CD8-positive, alpha-beta T cell (primary cell): ENCODE measurements at places on chromosomes 1 and 21.

GRCh38 chr1:115560027-115560426 is 81.7 kb upstream of the VANGL1 start:
- no peak for DNase-seq

GRCh38 chr1:235552146-235552716 is 48.0 kb upstream of the B3GALNT2 start:
- no peak for DNase-seq

GRCh38 chr1:231185391-231185790 is 23.5 kb downstream of the TRIM67 start:
- DNase-seq, result no peak

GRCh38 chr1:226577401-226578180 is 29.0 kb downstream of the STUM start:
- no peak for DNase-seq

DNA sequence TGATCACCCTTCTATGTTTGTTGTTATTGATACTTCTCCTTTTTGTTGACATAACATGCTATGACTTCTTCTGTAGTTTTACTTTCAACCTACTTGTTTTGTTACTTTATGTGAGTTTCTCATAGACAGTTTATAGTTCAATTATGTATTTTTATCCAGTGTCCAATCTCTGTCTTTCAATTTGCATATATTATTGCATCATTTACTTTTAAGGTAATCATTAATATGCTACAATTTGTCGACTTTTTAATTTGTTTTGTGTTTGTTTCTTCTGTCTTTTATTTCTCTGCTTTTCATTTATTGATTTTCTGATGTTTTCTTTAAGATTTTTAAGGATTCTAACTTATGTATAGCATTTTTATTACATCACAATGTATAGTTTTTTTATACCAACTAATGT is 10.3 kb downstream of the OR13G1 start:
- no peak for DNase-seq

- no peak for DNase-seq
Measured at GRCh38 chr1:230262867-230263567, 163.1 kb downstream of the PGBD5 start.

DNA sequence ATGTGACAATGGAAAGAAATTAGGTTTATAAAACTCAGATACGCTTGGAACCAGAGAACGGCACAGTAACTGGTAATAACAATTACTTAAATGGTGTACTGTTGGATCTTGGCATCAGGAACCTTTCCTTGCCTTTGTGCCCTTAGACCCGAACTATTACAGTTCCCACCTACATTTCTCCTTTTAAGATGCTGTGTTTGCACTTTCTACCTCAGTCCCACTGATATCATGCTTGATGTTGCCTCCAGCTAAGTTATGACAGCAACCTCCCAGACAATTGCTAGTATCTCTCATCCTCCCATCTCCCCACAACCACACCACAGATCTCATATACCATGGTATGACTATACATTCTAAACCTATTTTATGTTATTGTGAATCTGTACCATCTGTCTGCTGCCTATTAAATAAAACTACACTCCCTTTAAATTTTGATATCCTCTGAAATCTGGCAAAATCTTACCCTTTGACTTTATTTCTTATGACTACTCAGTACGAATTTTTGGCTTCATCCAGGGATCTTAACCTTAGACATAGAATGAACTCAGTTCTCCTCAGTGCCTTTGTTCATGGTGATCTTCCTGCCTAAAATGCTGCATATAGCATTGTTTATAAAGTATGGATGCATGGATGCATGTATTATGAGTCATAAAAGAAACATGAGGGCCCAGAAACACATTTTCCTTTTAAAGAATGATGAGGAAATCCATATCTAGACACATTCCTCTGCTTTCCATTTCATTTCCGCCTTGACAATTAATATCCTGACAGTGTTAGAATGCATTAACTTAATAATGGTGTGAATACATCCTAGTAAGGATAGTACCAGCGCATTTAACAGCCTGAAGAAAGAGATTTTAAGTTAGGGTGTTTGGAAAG is 64.1 kb downstream of the LRRC8D start:
- no peak for DNase-seq

DNA sequence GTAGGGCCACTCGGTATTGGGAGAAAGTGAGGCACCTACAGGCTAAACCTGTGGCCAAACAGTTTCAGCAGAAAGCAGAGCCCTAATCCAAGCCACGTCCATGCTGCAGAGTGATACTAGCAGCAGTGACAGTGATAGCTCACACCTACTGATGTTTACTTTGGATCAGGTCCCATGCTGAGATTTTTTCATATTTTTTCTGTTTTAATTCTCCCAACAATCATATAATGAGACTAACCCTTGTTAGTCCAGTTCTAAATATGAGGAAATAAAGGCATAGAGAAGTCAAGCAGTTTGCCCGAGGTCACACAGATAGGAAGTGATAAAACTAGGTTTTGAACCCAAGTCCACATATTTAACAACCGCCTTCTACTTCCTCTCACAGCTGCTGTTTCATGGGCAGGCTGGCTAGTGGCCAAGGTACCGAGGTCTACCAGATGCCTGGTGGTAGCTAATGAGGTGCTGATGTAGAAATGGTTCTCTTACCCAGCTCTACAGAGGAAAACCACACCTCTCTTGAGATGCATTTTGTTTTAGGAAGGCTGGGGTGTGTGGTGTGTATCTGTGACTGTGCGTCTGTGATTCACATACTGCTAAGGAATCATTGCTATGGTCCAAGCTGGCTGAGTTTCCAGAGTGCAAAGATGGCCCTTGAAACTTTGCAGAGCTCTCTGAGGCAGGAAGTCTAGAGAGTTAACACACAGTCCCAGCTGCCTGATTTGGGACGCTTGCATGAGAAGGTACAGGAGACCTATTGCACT is 80.3 kb upstream of the ARTN start:
- peak; percentile 6 for DNase-seq

DNA sequence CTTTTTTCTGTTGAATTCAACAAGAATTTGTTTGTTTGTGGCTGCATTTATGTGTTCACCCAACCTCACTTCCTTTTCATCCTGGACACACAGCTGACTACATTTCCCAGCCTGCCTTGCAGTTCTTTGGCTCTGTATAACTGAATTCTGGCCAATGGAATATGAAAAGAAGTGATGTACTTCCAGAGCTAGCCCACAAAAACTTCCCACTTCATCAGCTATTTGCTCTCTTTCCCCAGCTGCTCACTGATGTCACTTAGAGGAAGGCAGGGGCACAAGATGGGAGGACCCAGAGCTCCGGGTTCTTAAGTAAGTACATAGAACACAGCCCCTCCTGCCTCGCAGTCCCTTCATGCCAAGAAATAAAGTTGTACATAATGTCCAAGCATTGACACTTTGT is 235.0 kb upstream of the FGGY start:
- DNase-seq, result no peak

- no peak for DNase-seq
Measured at GRCh38 chr1:175933801-175934200, 190.4 kb upstream of the TNR start.

DNA sequence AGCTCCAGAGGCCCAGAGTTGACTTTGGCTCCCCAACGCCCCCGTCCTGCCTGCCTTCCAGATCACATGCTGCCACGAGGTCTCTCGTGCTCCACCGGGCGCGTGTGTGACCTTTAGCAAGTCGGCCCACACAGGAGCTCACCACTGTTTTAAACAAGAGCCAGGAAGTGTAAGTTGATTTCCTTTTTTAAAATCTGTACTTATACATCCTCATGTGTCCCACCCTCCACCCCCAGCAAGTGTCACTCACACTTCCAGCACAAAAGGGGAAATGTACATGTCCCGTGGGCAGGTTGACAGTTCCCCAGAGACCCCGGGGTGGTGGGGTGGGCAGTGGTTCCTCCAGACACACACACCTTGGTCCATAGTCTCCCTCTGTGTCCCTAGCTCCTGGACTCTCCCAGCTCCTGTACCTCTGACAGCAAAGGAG is 84.4 kb downstream of the STUM start:
- peak; percentile 49 for DNase-seq

GRCh38 chr1:59432531-59433439 is 135.9 kb downstream of the FGGY start:
- DNase-seq, result no peak

GRCh38 chr1:24849672-24850295 is 80.3 kb downstream of the RUNX3 start:
- peak; percentile 19 for DNase-seq

DNA sequence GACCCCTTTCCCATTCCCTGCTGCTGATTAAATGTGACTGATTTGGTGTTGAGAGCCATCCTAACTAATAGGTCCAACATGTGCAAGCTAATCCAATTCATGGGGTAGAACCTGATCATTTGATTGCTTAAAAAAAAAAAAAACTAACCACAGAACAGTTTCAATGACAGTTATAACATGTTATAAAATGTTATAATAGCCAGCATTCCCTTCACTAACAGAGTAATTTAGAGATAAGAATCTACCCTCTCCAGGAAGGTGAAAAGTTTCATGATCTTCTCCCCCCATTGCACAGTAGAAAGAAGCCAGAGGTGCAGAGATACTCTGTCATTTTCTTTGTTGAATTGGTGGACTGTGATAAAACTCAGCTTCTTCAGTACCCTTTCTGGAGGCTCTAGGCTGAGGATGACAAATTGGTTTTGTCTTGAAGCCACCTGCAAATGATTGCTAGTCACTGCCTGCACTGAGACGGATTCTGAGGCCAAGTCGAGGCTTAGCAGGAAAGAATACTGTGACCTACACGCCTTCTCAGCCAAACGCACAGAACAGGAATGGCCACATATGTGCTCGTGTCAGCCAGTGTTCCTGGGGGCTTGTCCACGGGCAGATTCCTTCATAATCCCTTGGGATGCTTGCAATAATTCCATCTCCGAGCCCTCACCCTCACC is 215.7 kb upstream of the IRF2BP2 start:
- no peak for DNase-seq

DNA sequence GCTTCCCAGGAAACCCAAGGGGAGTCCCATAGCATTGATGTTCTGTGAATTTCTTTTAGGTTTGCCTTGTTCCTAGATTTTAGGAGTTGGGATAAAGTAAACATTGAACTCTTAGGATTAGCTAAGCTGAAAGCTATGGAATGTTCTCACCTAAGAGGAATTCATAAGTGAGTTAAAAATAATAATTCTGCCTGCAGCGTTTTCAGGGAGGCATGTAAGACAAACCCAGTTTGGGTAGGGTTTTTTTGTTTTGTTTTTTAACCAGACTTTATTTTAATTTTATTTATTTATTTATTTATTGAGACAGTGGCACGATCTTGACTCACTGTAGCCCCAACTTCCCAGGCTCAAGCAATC is 28.9 kb upstream of the CD101 start:
- no peak for DNase-seq

DNA sequence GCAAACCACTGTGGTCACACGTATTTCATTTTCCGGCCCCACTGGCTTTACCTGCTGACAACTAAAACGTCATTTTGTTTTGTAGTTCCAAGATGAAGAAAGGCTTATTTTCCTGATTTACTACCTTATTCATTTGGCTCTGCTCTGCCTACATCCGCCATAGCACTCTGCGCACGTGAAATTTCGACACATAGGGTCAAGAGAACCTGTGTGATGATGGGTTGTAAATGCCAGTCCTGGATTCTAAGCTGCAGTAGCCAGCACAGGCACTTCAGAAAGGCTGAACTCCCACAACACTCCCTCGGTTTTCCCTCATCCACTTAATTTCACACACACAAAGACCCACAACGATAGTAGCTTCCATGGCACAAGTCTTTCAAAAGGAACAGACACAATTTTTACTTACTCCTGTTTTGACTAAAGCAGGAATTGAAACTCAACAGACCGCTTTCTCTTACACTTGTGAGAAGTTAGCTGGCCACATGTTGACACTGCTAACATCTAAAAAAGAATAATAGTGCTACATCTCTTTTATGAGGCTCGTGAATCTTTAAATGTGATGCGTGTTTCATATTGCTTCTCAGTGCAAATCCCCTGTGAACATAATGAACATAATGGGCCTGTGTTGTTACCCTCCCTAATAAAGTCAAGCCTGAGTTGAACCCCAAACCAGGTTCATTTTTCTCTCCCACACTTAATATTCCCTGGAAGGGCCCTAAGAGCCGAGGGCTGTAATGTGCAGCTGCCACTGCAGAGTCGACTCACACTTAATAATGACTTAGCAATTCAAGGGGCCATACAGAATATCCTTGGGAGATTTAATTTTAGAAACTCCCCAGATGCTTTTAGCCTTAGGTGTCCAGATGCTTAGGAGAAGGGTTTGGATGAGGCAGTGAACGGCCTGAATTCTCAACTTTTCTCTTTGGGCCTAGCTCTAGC is 1.5 kb upstream of the RUNX1 start:
- DNase-seq, result no peak

DNA sequence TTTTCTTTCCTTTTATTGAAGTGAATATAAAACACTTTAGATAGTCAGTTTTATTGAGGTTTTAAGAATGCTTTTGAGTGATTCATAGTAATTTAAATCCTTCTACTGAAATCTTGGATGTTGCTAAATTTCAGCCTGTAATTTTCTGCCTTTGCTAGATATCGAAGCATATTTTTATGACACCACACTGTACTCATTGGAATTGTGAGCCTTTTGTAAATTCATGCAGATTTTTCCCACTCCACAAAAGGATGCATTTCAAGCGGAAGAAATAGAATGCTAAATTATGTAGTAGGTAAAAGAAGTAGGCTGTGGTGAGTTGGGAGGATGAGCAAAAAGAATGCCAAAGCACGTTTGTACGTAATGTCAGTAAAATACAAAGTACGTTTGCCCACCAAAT is 13.8 kb downstream of the SNX7 start:
- DNase-seq, result no peak

DNA sequence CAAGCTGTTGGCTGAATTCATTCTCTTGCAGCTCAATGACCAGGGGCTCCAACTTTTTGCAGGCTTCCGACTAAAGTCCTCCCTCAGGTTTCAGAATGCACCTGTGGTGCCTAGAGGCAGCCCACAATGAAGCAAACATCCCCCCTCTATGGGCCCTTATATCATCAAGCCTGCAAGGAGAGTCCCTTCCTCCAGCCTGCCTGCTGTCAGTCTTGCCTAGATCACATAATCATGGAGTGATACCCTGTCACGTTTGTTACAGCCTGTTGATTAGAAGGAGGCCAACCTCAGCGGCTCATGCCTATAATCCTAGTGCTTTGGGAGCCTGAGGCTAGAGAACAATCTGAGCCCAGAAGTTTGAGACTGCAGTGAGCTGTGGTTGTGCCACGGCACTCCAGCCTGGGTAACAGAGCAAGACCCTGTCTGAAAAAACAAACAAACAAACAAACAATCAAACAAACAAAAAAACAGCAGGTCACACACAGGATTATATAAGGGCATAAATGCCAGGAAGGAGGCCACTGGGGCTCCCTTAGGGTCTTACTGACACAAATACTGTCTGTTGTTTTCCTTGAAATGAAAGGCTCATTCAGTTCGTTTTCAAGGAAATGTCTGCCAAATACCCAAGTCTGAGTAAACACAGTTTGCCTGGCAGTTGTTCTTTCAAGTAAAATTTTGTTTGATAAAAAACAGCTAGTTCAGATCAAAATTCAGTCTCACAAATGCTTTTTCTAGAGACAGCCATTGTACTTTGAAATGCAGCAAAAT is 4.7 kb upstream of the SPRR3 start:
- DNase-seq, result no peak

- no peak for DNase-seq
Measured at GRCh38 chr1:241156231-241156965, 200.6 kb downstream of the RGS7 start.
